Progenitor cell of endocrine pancreas (in vitro differentiated cells): ENCODE measurements at places on chromosomes 5 and 9.

DNA sequence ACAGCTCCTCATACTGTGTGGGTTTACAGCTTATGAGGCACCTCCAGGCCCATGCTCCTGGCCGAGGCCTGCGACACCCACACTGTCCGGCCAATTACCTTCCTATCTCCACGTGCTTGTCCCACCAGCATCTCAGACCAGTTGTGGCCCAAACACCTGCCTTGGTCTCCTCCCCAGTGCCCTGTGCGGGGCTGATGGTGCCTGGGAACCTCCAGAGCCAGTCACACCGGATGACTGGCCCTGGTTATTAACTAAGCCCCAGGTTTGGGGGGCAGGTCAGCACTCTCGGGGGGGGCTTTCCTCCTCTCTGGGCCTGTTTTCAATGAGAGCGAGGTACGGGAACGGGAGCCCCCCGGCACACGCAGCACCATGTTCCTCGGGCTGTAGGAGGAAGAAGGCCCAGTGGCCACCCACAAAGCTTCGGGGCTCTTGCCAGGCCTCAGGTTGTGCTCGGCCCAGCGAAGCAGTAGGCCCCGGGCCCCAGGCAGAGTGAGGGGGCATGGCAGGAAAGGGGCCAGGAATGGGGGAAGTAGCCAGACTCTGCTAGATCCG, 76.0 kb upstream of the PHYKPL start:
- DNase-seq: no peak

GRCh38 chr9:3865141-3865772, 339.5 kb upstream of the RFX3 start:
- no peak for DNase-seq

DNA sequence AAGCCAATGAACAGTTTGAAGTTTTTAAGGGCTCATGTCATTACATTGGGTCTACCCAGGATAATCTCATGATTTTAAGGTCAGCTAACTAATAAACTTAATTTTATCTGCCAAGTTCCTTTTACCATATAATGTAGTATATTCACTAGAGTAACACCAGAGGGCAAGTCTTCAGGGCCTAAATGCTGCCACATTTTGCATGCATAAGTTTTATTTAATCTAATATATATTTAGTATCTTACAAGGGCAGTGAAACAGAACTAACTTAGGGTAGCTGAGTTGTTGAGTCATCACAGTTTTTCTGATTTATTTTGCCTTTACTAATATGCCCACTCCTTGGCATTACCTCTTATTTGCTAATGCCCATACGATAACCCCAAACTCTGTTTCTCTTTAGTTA, 8.1 kb upstream of the APC start:
- no peak for DNase-seq

DNA sequence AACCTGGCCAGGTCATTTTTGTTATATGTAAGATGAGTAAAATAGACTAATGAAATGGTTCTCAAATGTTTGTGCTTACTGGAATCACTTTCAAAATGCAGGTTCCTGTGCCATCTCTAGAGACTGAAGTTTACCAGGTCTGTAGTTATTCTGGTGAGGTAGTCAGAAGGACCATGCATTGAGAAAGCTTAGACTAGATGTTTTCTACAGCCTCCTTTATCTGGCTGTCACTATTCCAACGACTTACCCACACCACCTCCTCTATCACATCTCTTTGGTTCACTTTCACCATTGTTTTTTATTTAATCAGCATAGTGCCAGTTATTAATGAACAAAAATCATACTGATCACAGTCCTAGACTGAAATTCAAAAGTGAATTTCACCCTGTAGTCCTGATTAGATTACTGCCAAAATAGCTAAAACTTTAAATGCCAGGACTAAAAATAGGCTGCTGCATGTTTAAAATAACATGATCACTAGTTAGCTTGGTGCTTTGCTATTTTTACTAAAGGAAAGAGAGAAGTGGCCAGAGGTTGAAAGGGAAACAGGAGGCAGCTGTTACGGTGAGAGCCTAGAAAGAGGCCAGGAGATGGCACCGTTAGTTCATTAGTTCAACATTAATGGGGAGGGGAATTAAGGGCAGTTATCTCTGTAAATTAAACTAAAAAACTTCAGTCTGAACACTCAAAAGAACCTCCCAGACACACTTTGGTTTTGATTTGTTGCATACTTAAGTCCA, 13.9 kb upstream of the FNIP1 start:
- DNase-seq: no peak

- no peak for DNase-seq
Observed at GRCh38 chr5:177303925-177304391, 359 bp downstream of the PRELID1 start.

DNA sequence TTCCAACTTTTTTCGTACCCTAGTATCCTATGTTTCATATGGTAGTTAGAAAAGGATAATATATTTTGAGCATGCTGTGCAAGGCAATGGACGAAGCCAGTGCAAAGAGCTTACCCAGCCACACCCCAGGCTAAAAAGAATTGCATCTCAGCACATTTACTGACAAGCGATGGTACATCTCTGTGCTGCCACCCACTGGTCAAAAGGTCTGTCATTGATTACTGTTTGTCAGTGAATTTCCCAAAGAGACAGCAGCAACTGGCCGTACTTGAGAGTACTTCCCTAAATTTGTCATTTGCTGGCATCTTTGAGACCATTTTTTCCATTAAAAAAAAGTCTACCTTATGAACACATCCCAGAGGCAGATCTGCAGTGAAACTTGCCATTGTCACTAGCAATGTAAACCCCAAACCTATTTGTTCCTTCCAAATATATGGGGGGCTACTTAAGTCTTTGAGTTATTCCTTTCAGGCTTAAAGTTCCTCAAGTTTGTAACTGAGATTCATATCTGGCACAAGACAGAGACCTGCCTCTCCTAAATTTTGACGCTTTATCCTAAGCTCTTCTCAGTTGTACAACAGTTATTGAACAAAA, 184.3 kb downstream of the CTNND2 start:
- DNase-seq: peak; percentile 20

- DNase-seq: no peak
Observed at GRCh38 chr9:13063880-13064459, 215.5 kb downstream of the MPDZ start.

- DNase-seq: no peak
Observed at GRCh38 chr5:78621291-78621738, 27.3 kb downstream of the LHFPL2 start.

GRCh38 chr5:160926428-160926827, 74.4 kb upstream of the ATP10B start:
- DNase-seq: no peak

GRCh38 chr9:127809540-127810377, 7.1 kb downstream of the FPGS start:
- peak; percentile 32 for DNase-seq

GRCh38 chr5:122162100-122162638, 32.8 kb downstream of the ZNF474 start:
- no peak for DNase-seq

- DNase-seq: no peak
Observed at GRCh38 chr5:172474293-172474692, 20.0 kb upstream of the SH3PXD2B start.

GRCh38 chr5:157137691-157138090, 5.0 kb downstream of the MED7 start:
- DNase-seq: no peak

GRCh38 chr9:4670591-4670990, 4.3 kb upstream of the SPATA6L start:
- DNase-seq: no peak

GRCh38 chr5:52774005-52774410, 13.7 kb upstream of the ITGA1 start:
- DNase-seq: no peak

GRCh38 chr5:142618130-142618523, 67.8 kb downstream of the FGF1 start:
- DNase-seq: no peak

DNA sequence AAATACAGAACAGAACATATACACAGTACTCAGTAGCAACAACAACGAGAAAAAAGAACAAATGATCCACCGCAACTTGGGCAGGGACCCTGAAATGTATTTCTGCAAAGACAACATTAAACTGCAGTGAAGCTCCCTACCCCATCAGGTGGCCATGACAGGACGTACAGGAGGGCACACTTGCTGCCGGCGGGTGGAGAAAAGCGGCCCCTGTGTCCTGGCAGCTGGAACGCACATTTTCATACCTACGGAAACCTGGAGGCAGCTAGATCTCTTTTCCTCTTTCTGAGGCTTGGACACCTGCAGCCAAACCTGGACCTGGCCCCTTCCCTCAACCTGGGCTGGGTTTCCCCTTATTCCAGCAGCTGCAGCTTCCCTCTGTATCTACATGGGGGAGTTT, 42.2 kb upstream of the ZNF354B start:
- DNase-seq: no peak

- DNase-seq: no peak
Observed at GRCh38 chr9:87606841-87607521, 109.3 kb downstream of the DAPK1 start.

DNA sequence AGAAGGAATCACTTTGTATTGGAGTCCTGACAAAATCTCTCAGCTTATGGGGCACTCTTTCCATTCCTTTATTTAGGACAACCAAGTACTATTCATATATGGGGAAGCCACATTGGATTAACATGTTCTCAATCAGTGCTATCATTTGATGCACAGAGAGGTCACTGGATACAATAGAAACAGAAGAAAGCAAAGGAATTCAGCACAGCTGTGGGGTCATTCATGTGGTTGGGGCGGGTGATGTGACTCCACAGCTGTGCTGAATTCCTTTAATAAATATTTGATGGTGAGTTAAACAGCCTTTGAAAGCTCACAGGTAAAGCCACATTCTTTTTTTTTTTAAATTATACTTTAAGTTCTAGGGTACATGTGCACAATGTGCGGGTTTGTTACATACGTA, 854 bp upstream of the TEX48 start:
- no peak for DNase-seq

- no peak for DNase-seq
Observed at GRCh38 chr5:7418276-7418675, 22.3 kb downstream of the ADCY2 start.

- DNase-seq: no peak
Observed at GRCh38 chr9:86684148-86684547, 263.2 kb downstream of the GAS1 start.

GRCh38 chr9:126453156-126453963, 126.7 kb downstream of the MVB12B start:
- no peak for DNase-seq

DNA sequence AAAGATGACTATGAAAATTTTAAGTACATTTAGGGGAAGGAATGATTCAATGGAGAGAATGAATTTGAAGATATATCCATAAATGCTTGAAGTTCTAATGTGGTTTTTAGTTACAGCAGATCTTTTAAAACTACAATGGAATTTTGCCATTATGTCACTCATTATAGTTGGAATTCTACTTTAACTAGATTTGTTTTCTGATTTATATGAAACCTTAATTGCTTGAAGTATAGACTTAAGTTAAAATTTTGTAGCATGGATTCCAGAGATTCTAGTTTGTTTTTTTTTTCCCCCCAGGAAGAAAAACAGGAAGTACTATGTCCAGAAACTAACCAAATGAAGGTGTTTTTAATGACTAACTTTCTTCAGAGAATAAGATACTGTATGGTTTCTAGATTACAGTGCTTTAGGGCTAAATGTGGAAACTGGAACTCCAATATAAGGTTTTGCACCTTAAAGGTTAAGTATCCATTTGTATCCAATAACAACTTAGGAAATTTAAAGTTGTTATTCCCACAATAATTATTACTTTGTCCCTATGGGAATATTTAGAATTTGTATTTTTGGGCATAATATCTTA, 70.3 kb downstream of the ZSWIM6 start:
- DNase-seq: no peak

DNA sequence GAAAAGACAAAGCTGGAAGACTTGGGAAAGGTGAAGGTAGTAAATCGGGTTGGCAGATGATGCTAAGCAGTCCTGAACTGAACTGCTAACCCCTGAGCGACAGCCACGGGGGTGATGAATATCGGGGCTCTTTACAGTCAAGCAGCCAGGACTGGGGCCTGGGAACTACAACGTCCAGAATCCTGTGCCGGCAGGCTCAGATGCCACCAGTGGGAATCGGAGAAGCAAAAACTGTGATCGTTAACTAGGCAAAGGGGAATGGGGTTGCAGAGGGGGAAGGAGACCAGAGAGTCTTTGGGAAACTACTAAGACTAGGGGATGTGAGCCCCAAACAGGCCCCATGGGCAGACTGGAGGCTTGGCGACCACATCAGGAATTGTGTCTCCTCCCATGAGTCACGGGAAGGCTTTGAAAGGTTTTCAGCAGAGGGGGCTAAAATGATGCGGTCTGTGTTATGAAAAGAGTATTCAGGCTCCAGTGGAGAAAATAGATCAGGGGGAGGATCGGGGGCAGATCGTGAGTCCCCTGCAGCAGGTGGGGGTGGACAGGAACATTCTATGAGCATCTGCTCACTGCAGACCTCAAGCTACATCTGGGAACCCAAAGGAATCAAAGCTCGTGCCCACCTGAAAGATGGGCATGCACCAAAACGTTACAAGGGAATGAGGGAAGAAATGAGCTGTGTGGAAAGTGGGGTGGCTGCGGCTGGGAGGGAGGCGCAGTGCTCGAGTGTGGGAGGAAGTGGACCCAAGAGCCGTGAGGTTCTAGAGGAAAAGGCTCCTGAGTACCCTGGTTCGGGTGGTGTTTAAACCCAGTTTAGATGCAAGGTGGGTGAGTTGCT, 53.8 kb downstream of the HRH2 start:
- no peak for DNase-seq

DNA sequence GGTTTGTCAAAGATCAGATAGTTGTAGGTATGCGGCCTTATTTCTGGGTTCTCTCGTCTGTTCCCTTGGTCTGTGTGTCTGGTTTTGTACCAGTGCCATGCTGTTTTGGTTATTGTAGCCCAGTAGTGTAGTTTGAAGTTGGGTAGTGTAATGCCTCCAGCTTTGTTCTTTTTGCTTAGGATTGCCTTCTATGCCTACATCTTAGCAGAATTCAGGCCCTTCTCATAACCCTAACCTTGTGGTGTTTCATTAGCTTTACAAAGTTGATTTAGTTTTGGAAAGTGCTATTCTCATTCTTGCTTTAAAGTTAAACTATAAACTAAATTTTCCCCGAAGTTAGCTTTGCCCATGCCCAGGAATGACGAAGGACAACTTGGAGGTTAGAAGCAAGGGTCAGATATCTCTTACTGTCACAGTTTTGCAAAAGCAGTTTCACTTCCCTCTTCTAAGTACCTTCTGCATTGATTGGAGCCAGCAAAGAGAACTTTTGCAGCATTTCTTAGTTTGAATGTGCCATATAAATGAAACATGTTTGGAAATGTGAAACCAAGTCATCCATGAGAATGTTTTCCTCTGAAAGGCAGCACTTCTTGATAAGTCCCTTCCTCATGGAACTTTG, 274.3 kb upstream of the DMRT1 start:
- DNase-seq: no peak

DNA sequence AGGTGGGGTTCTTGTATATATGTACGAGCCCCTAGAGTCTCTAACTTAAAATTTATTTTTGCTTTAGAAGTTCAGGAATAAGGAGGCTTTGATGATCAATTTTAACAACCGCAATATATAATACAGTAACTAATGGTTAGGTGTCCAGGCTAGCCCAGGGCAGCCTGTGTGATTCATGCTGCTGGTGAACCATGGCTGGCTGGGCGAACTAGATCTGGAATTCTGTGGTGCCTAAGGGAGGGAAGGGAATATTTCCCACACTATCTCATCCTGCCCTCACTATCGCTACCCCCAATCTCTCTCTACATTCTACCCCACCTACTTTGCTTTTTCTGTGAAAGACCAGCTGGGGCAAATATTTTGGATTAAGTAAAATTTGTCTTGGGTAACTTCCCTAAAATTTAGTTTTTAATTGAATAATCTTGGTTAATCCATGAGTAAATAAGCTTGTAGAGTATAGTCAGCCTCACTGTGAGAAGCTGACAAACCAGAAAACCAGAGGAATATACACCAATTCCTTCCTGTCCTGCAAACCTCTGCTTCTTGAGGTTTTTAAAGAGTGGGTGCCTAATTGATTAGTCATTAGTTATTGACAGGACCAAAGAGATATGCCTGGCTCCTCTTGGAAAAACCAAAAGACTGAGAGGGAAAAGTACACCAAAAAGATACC, 115.1 kb upstream of the CCDC152 start:
- DNase-seq: no peak
